ENCODE measurements at places on chromosomes 4 and X.

- DNase-seq = no peak
Measured at GRCh38 chr4:83832110-83832825, 296.4 kb downstream of the GPAT3 start.

DNA sequence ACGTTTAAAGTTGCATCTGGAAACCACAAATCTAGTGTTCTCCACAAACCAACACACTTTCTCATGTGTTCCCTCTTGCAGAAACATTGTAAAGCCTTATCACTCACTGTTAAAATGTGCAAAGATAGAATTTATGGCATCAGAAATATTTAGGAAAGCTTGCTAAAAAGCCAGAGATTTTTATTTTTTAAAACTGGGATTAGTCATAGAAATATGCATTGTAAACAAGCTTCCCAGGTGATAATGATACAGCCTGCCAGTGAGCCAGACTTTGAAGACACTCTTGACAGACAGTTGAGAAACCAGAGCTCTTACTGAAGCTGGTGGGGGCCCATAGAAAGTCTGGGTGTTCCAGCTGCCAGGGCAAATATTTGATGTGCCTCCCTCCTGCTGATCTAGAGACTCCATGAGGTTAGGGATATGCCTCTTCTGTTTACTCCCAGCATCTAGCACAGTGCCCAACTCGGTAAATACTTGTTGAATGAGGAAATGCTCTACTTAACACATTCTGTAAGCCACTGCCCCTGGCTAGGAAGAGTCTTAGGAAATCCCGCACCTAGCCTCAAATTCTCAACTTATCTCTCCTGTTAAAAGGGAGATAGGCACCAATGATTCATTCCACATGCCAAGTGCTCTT, 179.0 kb upstream of the RASGEF1B start:
- no peak for DNase-seq

GRCh38 chrX:1609762-1610161, 5.1 kb upstream of the ASMT start:
- DNase-seq = no peak

DNA sequence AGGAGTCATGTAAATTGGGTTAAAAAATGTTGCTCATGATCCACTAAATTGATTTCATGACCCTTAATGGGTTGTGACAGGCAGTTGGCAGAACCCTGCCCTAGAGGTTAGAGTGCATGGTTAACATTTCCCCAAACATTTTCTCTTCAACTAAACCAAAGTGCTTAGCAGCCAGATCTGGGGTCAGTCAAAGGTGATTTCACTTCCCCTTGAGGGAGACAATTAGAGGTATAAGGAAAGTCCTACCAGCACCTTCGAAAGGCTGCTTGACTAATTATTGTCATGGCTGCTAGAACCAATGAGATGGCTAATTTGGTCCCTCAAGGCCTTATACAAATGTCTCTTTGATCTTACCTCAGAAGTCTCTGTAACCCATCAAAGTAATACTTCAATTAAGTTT, 30.9 kb upstream of the INTS6L start:
- no peak for DNase-seq

- no peak for DNase-seq
Measured at GRCh38 chr4:100707786-100708185, 190.0 kb upstream of the EMCN start.

GRCh38 chrX:145190801-145191389, 56.4 kb upstream of the SPANXN1 start:
- DNase-seq = no peak

- DNase-seq = no peak
Measured at GRCh38 chr4:109616243-109616642, 56.2 kb downstream of the MCUB start.

DNA sequence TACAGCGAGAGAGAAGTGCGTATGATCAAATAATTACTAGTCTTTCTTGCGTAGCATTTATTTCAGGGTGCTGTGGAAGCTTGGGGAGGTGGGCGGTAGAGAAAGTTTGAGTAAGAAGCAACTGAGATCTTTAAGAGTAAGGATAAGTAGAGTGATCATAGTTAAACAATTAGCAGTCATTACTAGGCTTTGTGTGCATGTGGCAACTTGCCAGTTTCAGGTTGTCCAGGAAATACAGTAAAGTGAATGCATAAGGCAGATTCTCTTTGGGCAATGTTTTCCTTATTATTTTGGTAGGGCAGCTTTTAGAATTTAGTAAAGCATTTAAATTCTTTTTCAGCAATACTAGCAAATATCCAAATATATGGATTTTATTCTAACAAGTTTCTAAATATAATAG, 57.0 kb downstream of the HPGDS start:
- DNase-seq = no peak

- no peak for DNase-seq
Measured at GRCh38 chr4:120873554-120873953, 49.0 kb downstream of the PRDM5 start.
